ENCODE measurements at places on chromosomes 16 and 17. TPM values are rescaled to one million over a fixed set of nuclear protein-coding genes. Genes with fewer than 3 reads are reported as not detected.

DNA sequence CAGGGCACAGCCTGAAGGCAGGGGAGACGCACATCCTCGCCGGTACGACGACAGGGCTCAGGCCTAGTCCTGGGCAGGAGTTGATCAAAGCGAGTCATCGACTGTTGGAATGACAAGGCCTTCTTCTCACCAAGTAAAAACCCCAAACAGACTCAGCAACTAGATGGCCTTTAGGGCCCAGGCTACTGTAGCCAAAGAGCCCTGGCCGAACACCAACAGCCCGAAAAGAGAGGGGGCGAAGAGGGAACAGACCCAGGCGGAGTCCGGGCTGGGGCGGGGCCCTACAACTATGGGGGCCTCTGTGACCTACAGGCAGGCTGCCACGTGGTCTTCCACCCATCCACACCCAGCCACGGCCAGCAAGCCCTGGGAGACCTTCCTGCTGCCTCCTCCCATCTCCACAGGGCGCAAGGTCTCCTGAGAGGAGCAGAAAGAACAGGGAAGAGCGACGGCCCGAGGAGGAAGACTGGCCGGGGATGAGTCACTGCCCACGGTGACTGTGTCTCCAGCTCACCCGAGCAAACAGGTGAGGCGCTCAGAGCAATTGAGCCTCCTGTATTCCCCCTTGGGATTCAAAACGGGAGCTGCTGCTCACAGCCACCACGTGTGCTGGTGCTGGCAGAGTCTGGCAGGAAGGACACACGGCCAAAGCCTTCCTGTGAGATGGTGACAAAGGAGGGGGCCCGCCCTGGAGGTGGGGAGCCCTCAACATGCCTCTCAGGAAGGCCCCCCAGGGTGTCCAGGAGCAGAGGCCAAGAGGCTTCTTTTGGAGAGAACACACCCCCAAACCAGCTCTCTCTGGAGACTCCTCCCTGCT lies 17.7 kb downstream of the SLC16A3 start:
- no peak for DNase-seq

GRCh38 chr17:33381201-33381600 lies 88.1 kb upstream of the ASIC2 start:
- no peak for DNase-seq

- no peak for DNase-seq
These were observed 625 bp downstream of the DVL2 start for GRCh38 chr17:7233701-7234082.

DNA sequence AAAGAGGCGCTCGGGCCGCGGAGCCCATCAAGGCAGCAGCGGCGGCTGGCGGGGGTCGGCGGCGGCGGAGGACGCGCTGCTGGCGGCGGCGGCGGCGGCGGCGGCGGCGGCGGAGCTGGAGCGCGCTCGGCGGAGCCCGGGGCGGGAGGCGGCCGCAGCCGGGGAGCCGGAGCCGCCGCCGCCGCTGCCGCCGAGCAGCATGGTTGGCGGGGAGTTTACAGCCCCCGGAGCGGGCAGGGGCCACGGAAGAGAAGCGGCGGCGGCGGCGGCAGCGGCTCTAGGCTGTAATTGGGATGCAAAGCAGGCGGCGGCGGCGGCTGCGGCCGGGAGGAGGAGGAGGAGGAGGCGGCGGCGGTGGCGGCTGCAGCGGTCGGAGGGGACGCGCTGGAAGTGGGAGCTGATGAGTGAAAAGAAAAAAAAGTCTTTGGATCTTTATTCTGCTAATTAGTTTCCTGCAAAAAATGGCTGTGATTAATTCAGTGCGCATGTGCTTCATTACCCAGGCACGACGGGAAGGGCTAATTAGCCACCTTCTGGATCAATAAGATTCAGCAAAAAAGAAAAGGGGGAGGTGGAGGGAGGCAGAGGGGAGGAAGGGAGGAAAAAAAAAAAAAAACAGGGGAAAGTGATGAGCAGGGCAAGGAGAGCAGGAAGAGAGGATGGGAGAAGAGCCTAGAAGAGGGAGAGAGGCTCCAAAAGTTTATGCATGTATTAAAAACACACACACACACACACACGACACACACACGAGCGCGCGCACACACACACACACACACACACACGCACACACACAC lies 10.9 kb upstream of the ZFHX3 start:
- peak; percentile 54 for DNase-seq

- DNase-seq, result no peak
These were observed 18.5 kb downstream of the SRCIN1 start for GRCh38 chr17:38587203-38587602.

DNA sequence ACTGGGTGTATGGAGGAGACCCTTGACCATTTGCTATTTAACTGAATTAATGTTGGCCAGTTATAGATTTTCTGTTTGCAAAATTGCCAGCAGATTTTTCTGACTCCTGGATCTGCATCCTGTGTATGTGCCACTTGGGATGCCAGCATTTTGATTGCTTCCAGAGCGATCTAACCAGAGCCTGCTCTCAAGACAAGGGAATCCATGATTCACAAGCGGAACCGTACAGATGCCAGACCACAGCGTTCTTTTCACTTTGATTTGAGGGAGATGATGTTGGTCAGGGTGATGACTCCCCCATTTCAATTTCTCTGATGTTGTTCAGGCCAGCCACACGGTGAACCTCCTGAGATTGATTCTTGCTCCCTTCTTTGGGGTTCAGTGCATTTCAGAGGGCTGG lies 228.7 kb downstream of the CDH13 start:
- no peak for DNase-seq

Gene KRTAP9-8
- total RNA-seq, result not detected

Gene RHBDF2
- 65.1 TPM for total RNA-seq

Gene PRSS27
- total RNA-seq, result 1.9 TPM

Gene EPX
- total RNA-seq, result not detected
